ENCODE measurements at places on chromosomes 2 and 18.

DNA sequence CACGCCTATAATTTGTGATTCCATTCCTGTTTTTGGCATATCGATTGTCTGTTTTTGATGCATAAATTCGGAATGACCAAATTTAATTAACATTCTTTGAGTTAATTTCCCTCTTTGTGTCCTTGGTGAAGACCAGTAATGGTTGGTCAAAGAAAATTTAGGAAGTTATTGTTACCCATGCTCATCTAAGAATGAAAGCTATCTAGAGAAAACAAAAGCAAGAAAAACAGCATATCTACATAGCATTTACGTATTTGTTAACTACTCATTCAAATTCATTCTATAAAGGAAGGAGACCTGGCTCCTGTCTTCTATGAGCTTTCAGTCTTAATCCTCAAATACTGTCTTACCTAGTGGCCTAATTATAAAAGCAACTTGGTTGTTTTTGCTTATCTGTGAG is 59.2 kb upstream of the CHST9 start:
- no peak for DNase-seq

- no peak for DNase-seq
These were observed 374.2 kb downstream of the EN1 start for GRCh38 chr2:118473241-118473640.

- no peak for DNase-seq
These were observed 58.5 kb upstream of the ARHGAP15 start for GRCh38 chr2:143070704-143071103.

DNA sequence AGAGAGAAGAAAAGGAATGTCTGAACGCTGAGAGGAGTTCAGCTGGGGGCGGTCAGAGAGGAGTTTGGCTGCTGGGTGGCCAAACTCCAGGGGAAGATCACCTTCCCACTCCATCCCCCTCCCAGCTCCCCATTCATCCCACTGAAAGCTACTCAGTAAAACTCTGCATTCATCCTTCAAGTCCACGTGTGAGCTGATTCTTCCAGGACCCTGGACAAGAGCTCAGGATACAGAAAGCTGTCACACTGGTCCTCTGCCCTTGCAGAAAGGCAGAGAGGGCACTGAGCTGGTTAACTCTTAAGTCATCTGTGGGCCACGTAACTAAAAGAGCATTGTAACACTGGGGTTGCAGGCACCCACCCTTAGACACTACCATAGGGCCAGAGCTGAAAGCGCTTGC is 132.1 kb upstream of the ARL4C start:
- no peak for DNase-seq

DNA sequence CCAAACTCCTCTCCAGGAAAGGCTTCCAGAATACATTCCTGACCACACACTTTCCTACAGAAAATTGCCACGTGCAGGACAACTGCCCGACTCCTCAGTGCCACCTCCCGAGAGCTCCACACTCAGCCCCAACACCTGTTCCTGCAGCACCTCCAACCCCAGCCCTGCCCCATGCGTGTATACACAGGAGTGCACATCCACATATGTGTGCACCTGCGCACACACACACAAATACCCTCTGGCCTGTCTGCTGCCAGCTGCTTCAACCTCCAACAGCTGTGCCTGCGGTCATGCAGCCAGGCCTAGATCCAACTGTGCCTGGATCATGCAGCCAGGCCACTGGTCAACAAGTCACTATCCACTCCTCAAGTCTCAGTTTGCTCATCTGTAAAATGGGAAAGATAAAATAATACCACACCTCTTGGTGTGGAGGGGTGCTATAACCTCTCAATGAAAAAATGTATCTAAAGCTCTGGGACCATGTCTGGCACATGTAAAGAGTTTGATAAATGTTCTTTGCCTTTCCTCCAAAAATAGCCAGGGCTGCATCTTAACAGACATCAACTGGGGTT is 152.1 kb upstream of the ID2 start:
- no peak for DNase-seq

- DNase-seq: no peak
These were observed 150.6 kb downstream of the MYCN start for GRCh38 chr2:16090650-16091575.

All from globus pallidus (tissue), 1 donor.